Stimulated activated CD4-positive, alpha-beta T cell treated with anti-CD3 and anti-CD28 coated beads, Interleukin-12 subunit alpha, Interleukin-12 subunit beta, amount 100 ng/mL, for 24 hours (primary cell): ENCODE measurements at places on chromosomes 7 and 10.

- no peak for DNase-seq
Measured at GRCh38 chr10:33067481-33067880, 109.5 kb upstream of the ITGB1 start.

GRCh38 chr10:27372095-27372494 is 131.5 kb upstream of the ACBD5 start:
- no peak for DNase-seq

DNA sequence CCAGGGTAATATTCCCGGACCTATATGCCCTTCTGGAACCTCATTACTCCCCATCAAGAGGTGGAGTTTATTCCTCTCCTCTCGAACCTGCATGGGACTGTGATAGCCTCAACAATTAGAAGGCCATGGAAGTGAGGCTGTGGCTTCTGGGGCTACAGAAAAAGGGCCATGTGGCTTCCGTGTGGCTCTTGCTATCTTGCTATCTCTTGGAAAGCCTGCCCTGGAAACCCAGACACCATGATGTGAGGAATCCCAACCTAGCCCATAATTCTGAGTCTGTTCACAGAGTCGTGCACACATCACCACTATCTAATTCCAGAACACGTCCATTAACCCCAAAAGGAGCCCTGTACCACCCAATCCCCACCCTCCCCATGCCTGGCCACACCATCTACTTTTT is 20.8 kb upstream of the SH3PXD2A start:
- no peak for DNase-seq

DNA sequence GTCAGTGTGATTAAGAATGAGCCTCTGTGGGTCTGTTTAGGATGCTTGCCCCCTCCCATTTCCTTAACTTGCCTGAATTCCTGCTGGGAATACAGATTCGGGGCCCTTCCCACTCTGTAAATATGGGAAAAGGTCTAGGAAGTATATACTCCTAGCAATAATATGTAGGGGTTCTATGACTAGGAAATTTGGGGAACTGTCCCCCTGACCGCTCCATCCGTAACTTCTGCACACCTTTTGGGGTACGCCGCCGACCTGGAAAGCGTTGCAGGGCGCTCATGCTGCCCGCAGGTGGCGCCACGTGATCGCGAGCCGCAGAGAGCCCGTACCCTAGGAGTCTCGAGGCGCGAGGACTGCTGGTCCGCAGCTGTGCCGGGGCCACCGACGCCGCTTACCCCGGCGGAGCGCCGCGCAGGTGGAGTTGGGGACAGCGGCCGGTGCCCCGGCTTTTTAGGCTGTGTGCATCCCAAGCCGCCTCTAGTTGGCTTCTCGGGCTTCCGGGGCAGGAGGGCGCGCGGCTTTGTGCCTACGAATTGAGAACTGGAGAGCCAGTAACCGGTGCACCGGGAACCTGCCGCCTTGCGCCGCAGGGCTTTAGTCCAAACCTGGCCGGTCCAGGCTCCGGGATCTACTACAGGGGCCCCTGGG is 656 bp upstream of the CNNM2 start:
- peak; percentile 70 for DNase-seq

- DNase-seq, result no peak
Measured at GRCh38 chr10:110492069-110492822, 5.5 kb upstream of the DUSP5 start.
